ENCODE measurements at places on chromosomes 13 and 19. TPM values are rescaled to one million over a fixed set of nuclear protein-coding genes. Genes with fewer than 3 reads are reported as not detected.

- H3K27me3 ChIP-seq: no peaks in the 10 kb centered on the region
- H3K36me3 ChIP-seq: no peaks in the 10 kb centered on the region
- no peaks in the 10 kb centered on the region for H3K4me1 ChIP-seq
- no peak overlapping the region for H3K27ac ChIP-seq
- no peak overlapping the region for H3K4me3 ChIP-seq
- DNase-seq: peak; percentile 49
These were observed 380.0 kb upstream of the SGCG start for GRCh38 chr13:22800526-22801401.

DNA sequence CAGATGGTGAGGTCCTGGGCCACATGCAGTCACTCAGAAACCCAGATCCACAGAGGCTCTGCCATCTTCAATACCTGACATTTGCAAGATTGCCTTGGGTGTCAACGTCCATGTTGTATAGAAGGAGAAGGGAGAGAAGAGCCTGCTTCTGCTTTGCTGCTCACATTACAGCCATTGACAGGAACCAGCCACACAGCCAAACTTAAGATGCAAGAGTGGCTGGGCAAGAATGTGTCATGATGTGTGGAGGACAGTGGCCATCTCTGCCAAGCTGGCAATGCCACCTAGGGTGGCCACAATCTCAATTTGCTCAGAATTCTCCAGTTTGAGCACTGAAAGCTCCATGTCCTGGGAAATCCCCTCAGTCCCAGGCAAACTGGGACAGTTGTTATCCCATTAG, 25.9 kb upstream of the SERPINE3 start:
- H3K27me3 ChIP-seq: no peaks in the 10 kb centered on the region
- no peak overlapping the region for H3K4me3 ChIP-seq
- no peak overlapping the region for H3K27ac ChIP-seq
- H3K4me1 ChIP-seq: no peaks in the 10 kb centered on the region
- no peaks in the 10 kb centered on the region for H3K36me3 ChIP-seq

Gene C13orf46
- total RNA-seq: 38.6 TPM

GRCh38 chr19:3292958-3293529, 68.6 kb downstream of the CELF5 start:
- H3K27ac ChIP-seq: no peak overlapping the region
- H3K27me3 ChIP-seq: no peaks in the 10 kb centered on the region
- no peaks in the 10 kb centered on the region for H3K4me1 ChIP-seq
- no peaks in the 10 kb centered on the region for H3K36me3 ChIP-seq

DNA sequence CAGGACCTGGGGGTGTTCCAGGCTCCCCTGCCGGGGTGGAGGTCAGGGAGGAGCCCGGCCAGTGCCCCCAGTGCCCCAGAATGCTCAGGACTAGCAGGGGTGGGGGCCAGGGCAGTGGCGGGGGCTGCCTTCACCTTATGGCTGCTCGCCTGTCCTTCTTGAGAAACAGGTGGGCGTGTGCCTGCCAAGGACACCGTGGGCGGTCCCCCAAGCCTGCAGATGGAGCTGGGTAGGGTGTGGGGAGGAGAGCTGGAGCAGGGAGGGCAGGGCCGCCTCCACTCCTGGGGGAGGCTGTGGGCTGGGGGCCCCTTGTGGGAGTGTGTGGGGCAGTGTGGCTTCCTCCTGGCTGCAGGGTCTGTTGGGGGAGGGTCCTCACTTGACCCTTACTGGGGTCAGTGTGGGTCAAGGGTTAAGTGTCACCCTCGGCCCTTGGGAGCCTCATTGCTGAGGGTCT, 160.1 kb downstream of the KDM4B start:
- no peaks in the 10 kb centered on the region for H3K27me3 ChIP-seq
- peak overlapping the region; percentile 81 for H3K27ac ChIP-seq
- H3K36me3 ChIP-seq: peaks cover 2% of the 10 kb centered on the region
- peak; percentile 87 for DNase-seq

Gene EMP3
- 2.6 TPM for total RNA-seq

GRCh38 chr19:7294558-7295212, 471 bp upstream of the INSR start:
- peak overlapping the region; percentile 12 for H3K4me3 ChIP-seq
- no peaks in the 10 kb centered on the region for H3K36me3 ChIP-seq
- H3K4me1 ChIP-seq: peaks cover 30% of the 10 kb centered on the region
- H3K27me3 ChIP-seq: no peaks in the 10 kb centered on the region

DNA sequence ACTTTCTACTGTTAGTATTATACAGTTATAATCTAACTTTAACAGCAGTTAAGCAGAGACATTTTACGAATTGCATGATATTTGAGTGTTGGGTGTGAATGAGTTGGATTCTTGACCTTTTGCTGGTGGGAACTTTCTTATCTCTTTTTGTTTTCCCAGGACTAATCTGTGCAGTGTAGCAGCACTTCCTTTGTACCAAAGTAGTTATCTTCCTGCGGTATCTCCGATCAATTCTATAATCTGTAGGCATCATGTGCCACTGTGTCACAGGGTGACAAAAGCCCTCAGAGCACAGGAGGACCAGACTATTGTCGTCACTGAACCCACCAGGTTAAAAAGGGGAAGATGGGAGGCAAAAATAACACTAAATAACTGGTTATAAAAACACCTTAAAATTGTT, 823.5 kb downstream of the GPC5 start:
- no peaks in the 10 kb centered on the region for H3K4me1 ChIP-seq
- H3K27me3 ChIP-seq: no peaks in the 10 kb centered on the region
- no peak for DNase-seq
- H3K27ac ChIP-seq: no peak overlapping the region

Gene ZNF813
- total RNA-seq: 1.8 TPM

DNA sequence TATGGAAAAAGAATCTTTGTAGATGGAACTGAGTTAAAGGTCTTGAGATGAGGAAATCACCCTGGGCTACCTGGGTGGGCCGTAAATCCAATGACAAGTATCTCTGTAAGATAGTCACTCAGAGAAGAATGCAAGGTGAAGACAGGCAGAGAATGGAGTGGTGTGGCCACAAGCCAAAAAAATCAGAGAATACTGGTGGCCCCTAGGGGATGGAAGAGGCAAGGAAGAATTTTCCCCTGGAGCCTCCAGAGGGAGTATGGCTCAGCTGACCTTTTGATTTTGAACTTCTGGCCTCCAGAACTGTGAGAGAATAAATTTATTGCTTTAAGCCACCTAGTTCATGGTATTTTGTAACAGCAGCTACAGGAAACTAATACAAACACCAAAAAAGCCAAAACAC, 32.7 kb upstream of the CSNK1A1L start:
- no peaks in the 10 kb centered on the region for H3K4me1 ChIP-seq
- H3K36me3 ChIP-seq: no peaks in the 10 kb centered on the region
- no peak for DNase-seq

All from body of pancreas (tissue), 4 donors.